AG09309 (cell line): ENCODE measurements at places on chromosomes 1 and 21.

GRCh38 chr21:33421713-33422393, 18.6 kb downstream of the IFNGR2 start:
- no peak for DNase-seq

GRCh38 chr1:246728311-246728710, 4.1 kb downstream of the SCCPDH start:
- DNase-seq, result no peak

DNA sequence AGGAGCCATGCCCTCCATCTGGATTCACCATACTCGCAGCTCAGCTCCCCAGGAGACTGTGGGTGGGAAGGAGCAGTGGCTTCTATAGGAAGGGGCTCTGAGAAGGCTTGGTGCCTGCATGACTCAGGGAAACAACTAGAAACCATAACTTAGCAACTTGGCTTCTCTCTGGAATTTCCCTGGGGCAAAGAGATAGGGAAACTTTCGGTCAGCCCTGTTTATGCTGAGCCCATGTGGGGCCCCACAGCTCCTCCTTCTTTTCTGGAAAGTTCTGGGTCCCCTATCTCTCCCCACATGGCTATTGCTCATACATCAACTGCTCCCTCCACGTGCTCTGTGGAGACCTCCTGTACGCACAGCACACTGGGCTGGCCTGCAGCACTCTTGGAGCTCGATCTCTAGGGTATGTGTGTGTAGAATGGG, 39.3 kb downstream of the PLEKHA6 start:
- DNase-seq, result peak; percentile 69

GRCh38 chr1:11059968-11060830, at the start of gene SRM:
Gene SRM (minus strand): TSS chr1:11060018. CDS start chr1:11059943, 75 bp downstream.
- DNase-seq, result peak; percentile 46

DNA sequence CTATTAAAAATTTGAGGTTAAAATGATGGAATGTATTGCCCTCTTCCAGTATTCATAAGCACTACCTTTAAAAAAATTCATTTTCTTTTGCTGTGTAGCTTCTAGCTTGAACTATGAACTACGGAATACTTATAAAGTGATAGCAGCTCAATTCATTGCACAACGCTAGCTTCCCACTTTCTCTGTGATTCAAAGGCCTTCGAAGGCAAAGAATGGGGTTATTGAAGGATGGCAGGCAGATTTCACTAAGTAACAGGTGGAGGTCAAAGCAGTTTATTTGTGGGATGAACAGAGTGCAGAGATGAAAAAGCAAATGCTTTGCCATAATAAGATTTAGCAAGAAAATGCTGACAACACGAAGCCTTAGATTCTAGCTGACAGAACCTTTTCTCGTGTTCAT, 290.6 kb downstream of the NFIA start:
- no peak for DNase-seq
